ENCODE measurements at places on chromosomes 2 and 18. TPM values are rescaled to one million over a fixed set of nuclear protein-coding genes. Genes with fewer than 3 reads are reported as not detected.

The BOLL gene
- 0.06 TPM for polyA plus RNA-seq

The CCBE1 gene
- 41.0 TPM for polyA plus RNA-seq

The REEP1 gene
- polyA plus RNA-seq = 3.6 TPM

The STPG4 gene
- 0.24 TPM for polyA plus RNA-seq

The MC5R gene
- 0.16 TPM for polyA plus RNA-seq

The CAD gene
- polyA plus RNA-seq = 45.3 TPM

The MAP4K4 gene
- 75.3 TPM for polyA plus RNA-seq

The KLHL30 gene
- 0.44 TPM for polyA plus RNA-seq

The SOWAHC gene
- 19.7 TPM for polyA plus RNA-seq

The DNMT3A gene
- polyA plus RNA-seq = 75.4 TPM

The LIMS1 gene
- 50.2 TPM for polyA plus RNA-seq

The GPR45 gene
- 0.19 TPM for polyA plus RNA-seq

The C1GALT1C1L gene
- 3.1 TPM for polyA plus RNA-seq

The SNORC gene
- 2.7 TPM for polyA plus RNA-seq

The HOXD4 gene
- polyA plus RNA-seq = 41.7 TPM

The SLC35F5 gene
- polyA plus RNA-seq = 134 TPM

The HOXD12 gene
- polyA plus RNA-seq = 0.30 TPM

The FAP gene
- polyA plus RNA-seq = 13.8 TPM

The IL18RAP gene
- 0.36 TPM for polyA plus RNA-seq

The LRATD1 gene
- 24.0 TPM for polyA plus RNA-seq

The NTSR2 gene
- not detected for polyA plus RNA-seq

The UGT1A10 gene
- polyA plus RNA-seq = not detected

The CNDP1 gene
- 2.0 TPM for polyA plus RNA-seq

All from right renal pelvis (tissue), 4 donors.